ENCODE measurements at places on chromosomes 16 and 17.
A peak's percentile ranks its signal among the peaks of the same experiment; 100 is the strongest.

- DNase-seq, result no peak
These were observed 6.0 kb upstream of the CCL2 start for GRCh38 chr17:34249061-34249460.

GRCh38 chr17:32315171-32315570 is 26.8 kb downstream of the C17orf75 start:
- no peak for DNase-seq

DNA sequence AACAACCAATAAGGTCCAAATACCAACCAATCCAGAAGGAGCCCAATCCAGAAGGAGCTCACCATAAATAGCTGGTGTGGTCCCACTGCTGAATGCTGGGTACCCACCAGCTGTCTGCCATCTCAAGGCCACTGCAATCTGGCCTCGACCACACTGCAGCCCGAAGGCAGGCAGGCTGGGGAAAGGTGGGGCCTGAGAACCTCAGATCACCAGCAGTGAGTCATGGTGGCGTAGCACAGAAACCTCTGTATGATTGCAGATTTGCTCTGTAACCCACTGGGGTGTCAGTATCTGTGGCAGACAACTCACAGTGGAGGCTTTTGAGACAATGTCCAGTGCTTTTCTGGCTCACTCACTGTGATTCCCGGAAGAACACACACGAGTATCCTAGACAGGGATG is 14.7 kb upstream of the CMTR2 start:
- no peak for DNase-seq

DNA sequence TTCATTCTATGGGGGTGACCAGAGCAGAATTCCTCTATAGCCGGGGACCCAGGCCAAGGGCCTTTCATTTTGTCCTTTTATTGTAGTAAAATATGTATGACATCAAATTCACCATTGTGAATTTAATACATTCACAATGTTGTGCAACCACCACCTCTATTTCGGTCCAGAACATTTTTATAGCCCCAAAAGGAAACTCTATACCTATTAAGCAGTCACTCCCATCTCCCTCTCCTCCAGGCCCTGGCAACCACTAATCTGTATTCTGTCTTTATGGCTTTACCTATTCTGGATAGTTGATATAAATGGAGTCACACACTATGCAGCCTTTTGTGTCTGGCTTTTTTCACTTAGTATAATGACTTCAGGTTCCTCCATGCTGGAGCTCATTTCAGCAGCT is 9.7 kb upstream of the TNS4 start:
- DNase-seq, result no peak

DNA sequence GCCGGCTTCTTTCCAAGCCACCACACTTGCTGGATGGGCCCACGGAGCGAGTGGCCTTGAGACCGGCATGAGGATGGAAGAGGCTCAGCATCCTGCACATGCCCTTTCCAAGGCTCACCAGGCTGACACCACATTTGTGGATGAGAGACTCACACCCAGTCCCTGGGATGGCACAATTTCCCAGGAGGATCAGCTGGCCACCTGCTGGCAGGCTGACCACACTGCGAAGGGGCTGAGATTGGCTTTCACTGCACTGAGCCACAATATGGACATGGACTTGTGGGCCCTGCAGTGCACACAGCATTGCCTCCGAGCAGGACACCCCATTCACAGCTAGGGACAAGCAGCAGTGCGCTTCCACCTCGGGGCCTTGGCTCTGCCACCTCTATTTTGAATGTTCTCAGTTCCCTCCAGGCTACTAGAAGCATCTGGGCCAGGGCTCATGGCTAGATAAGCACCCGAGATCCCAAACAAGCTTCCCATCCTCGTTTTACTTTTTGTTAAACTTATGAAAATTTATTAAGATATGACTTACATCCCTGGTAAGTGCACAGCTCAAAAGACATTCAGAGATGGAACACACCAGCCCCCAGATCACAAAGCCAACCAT is 25.3 kb upstream of the KSR1 start:
- no peak for DNase-seq

DNA sequence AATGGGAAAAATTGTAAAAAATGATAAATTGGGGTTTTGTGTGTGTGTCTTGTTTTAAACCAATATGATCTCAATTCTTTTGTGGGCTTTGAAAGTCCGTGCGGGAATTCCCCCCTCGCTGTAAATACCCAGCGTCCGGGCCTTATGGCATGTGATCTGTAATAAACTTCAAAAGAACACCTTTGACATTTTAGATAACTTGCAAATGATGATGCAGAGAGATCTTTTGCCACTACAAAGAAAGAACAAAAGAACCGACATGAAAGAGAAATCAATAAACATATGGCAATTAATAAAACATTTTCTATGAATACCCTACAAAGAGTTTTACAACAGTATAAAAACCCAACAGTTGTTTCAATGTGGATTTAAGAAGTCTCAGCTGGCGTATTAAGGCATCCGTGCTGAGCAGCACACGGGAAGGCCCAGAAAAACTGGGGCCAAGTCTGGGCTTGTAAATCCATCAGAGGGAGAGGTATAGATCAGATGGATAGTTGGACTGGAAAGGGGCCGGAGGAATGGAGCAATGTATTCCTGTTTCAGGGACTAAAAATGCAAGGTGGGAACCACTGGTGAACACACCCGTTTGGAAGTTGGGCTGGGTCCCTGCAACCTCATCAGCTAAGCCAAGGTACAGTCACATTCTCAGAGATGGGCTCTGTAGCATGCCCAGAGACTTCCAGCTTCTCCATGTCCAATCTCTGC is 115.2 kb downstream of the IRX5 start:
- no peak for DNase-seq

- DNase-seq, result no peak
These were observed 111.5 kb downstream of the RMI2 start for GRCh38 chr16:11456741-11457140.

DNA sequence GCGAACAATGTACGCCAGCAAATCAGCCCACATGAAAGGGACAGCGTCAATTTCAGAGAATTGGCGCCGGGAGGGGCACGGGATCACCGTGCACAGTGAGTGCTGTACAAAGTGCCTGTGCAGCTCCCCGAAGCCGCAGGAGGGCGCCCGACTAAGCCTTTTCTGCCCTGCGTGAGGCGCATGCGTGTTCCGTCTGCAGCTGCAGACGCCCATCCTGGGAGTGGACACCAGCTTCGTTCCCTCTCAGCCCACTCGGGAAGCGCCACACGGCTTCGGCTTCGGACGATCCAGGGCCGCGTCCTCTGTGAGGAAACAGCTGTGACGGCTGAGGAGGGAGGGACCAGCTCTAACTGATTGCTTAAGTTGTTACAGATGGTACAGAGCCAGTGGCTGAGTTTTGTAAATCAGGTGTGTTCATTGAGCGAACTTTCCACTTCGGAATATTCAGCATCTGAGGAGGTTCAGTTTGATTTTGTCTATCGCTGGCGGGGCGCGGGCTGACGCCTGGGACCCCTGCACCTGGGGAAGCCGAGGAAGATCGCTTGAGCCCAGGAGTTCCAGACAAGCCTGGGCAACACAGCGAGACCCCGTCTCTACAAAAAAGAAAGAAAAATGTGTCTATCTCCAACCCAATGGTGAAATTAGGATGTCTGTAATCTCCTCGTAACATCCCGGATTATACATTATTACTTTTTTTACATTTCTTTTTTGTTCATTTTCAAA is 15.4 kb upstream of the ZNF287 start:
- DNase-seq, result peak; percentile 90

- no peak for DNase-seq
These were observed 32.5 kb downstream of the PHKB start for GRCh38 chr16:47493381-47494337.

DNA sequence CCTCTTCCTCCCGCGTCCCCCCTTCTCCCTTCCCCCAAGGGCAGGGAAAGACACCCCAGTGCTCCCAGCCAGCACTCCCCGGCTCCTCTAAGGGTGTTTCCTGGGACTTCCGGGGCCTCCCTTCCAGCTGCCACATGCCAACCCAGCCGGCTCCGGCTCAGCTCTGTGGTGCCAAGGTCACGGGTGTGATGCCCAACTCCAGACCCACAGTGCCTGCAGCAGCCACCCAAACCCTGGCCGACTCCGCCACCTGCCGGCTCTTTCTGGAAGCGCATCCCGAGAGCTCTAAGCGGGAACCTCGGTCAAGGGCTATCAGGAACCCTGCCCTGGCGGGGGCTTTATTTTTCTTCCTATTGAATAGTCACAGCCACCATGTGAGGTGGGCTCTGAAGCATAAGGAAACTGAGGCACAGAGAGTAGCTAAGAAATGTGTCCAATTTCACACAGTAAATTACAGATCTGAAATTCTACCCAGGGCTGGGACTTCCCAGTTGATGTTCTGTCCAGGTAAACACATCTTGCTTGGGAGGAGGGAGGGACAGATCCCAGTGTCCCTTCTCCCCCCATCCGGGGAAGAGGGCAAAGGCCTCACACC is 3.3 kb upstream of the PPP1R1B start:
- DNase-seq, result peak; percentile 75

- DNase-seq, result no peak
These were observed 32.8 kb downstream of the DNAH2 start for GRCh38 chr17:7750321-7750821.

GRCh38 chr16:69513180-69513966 is 52.4 kb upstream of the NFAT5 start:
- DNase-seq, result no peak

- DNase-seq, result no peak
These were observed 20.2 kb downstream of the CDK5RAP3 start for GRCh38 chr17:47990962-47991731.

DNA sequence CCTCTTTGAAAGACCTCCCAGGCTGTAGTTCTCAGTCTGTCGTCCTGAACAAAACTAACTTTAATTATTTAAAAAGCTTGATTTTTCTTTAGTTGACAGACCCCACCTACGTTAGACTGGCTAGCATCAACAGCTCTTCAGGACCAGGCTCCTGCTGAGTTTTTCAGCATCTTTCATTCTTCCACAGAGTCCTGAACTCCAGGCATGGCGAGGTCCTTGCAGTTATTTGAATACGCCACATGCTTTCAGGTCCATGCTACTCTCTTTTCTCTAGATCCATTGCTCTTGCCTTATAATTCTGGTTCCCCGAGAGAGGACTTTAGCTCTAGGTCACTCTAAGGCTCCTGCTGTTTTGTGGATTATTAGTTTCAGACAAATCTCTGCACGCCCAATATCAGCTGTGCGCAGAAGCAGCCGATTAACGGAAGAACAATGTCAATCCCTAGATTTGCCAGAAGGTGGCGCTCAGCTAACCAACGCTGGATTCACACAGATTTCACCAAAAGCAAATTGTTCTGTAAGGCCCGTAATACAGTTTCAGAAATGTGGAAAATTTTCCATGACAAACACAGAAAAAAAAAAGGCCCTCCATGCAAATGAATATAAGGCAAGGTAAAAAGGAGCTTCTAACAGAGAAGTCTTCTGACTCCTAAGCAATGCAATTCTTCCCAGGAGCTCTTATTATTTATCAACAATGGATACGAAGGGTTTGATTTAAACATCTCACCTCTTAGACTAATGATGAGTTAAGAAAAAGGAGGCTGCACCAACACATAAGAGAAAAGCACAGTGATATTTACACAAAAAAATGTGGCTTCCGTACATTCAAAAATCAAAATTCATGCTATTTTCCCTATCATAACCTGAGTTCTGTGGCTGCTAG is 33.5 kb upstream of the BCO1 start:
- DNase-seq, result peak; percentile 28

DNA sequence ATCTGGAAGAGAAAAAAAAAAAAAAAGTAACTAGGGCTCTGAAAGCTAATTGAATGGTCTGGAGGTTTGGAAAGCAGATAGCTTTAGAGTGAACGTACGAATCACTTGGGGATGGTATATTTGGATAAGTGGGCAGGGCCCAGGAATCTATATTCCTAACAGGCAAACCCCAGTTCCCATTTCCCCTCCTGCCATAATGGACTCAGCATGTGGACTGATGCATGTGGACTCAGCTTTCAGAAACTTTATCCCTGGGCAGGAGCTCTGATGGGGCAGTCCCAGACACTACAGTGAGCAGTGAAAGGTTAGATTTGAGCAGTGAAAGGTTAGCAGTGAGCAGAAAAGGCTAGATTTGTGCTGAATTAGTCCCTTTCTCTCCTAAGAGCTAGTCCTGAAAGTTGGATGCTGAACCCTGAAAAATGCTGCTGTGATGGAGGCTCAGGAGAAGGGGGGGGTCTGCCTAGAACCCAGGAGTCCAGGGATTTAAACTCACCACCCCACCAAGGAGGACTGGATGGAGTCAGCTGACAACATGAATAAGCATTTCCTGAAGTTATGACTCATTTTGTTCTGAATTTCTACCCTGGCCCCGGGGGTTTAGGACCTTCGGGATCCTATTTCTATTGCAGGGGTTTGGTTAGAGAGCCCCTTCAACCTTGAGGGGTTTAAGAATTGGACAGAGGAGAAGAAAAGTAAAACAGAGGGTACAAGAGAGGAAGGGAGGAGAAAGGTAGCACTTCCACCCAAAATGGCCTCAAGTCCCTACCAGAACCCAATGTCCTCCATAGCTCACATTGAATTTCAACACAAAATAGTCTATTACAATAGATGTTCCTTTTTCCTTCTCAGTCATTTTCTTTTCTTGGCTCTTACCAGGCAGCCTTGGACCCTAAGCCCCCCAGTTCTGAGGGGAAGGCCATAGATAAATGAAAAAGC is 10.3 kb upstream of the FZD2 start:
- DNase-seq, result no peak

DNA sequence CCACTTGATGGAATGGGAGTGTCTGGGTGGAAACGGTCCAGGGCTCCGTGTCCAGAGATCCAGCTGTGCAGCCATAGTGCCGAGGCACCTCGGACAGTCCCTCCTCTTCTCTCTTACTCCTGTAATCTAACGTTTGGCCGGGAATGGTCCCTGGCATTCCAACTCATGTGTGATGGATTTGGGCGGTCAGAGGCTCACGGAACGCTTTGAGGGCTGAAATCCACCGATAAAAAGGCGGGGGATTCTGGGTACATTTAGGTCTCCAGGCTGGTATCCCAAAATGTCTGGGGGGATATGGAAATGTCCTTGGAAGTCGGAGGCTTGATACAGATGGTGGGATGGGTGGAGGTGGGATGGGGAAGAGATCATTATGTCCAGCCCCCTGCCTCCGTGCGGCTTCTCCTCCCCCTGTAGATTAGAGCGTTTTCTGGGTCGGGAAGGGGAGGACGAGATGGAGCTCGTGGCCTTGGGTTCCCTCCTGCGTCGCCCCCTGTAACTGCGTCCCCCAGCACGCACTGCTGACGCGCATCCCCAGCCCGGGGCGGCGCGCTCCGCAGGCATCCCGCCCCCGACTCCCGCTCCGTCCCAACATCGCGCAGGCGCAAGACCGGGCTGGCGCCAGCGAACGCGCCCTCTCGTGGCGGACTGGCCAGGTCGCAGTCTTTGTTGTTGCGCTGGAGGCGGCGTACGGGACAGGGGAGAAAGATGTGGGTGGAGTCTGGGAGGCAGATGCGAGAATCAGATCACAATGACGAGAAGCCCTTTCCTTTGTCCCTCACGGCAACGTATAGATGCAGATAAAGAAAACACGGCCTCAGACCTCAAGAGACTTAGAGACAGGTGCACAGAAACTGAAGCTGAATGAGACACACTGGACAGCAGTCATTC is 4.5 kb upstream of the SGCA start:
- peak; percentile 93 for DNase-seq
